ENCODE measurements at places on chromosomes 5 and 9.

GRCh38 chr5:34869256-34869655 lies 30.3 kb downstream of the TTC23L start:
- DNase-seq: no peak

- DNase-seq: no peak
These were observed 1044.2 kb upstream of the CDH9 start for GRCh38 chr5:28082610-28083009.

- no peak for DNase-seq
These were observed 28.4 kb downstream of the RFX3 start for GRCh38 chr9:3497401-3497800.

DNA sequence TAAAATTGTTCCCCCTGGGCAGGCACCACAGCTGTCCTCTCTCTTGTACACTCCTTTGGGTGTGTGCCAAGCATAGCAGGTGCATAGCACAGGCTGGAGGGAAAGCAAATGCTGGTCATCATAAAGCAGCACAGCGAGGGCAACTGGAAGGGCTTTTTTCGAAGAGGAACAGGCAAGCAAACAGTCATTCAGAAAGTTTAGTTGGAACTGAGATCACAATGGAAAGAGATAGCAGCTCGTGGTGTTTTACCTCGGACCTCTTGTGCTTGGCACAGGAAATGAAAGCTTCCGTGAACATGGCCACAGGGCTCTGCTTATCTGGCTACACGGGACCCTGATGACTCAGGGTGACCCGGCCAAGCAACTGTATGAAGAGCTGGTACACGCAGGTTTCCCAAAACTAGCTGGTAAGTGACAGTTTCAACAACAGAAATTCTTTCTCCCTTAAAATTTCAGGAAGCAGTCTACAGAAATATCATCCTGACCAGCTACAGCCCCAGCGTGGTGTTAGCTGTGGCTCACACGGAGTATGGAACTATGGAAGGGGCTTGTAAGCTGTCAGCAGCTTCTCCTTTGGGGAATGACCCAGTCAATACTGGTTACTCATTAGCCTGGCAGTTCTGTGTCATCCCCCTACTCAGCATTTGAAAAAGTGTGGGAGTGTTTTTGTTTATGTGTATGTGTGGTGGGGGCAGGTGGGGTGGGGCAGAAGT lies 48.1 kb downstream of the POC5 start:
- DNase-seq: no peak

DNA sequence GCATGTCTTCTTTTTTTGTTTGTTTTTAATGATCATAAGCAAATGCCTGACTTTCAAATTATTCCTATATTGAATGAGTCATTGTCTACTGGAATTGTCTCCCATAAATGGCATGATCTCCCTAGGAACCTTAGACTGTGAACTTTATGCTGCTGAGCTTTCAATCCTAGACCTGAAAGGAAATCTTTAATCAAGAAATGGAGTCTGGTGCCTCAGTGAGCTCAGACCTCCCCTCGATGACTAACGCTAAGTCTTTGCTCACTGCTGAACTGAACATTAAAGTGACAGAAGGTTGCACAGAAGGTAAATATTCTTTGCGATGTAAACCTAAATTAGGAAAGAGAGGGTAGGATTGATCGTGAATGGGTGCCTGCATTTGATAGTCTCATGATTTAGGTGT lies 745.2 kb upstream of the WWC1 start:
- DNase-seq: no peak

- no peak for DNase-seq
These were observed 428.4 kb upstream of the MPDZ start for GRCh38 chr9:13707612-13708576.

DNA sequence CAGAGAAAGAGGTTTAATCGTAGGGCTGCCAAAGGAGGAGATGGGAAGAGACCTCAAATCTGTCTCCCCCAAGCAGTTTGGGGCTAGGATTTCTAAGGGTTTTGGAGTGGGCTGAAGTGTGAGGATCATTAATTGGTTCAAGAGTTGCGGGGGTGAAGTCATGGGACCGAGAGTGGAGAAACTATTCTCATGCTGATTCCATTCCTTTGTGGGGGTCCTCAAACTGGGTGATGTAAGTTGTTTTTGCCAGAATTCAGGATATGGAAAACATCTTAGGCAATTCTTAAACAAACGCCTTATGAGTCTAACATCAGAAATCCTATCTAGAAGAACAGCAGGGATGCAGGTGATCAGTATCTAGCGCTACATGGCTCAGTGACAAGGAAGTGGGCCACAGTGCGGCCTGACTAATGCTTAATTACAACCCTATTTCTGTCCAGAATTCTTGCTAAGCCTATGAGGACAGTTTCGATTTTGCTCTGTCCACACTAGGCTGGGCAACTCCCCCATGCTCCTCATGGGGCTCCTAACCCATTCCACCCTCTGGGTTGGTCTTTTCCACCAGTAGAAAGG lies 27.7 kb upstream of the TRIO start:
- DNase-seq: no peak

DNA sequence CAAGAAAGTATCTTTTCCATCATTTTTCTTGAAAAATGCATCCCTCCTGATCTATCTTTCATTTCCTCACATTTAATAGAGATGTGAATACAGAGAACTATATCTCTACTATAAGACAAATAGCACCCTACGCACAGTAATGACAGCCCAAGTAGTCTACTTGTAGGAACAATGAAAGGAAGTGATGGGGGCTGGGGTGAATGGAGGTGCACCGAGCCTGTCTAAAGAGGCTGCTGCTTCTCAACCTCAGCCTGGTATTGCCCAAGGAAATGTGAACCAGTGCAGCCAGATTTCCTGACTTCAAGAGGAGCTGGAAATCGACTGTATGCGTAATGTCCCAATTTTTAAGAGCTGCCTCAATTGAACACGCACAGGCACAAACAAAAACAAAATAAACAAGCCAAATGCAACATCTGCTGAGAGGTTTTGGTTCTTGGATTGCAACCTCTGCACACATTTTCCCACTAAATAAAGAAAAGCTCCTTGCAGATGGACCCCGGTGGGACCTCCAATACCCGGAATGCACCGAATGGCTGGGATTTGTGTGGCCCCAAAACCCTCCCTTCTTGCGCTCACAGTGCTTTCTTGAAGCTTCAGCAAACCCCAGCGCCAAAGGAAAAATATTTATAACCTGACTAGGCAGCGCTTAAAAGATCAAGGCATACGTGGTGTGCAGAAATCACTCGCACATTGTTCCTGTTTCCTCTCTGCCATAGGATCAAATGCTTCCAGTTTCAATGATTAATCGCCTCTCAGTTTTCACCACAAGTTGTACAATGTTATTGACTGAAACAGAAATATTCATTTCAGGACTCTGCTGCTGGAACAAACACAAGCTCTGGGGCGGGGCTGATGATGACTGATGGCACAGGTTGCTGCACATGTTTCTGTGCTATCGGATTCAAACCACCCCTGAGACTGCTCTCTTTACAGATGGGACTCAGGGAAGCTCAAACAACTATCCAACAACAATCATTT lies 68.3 kb downstream of the KCNIP1 start:
- DNase-seq: no peak

DNA sequence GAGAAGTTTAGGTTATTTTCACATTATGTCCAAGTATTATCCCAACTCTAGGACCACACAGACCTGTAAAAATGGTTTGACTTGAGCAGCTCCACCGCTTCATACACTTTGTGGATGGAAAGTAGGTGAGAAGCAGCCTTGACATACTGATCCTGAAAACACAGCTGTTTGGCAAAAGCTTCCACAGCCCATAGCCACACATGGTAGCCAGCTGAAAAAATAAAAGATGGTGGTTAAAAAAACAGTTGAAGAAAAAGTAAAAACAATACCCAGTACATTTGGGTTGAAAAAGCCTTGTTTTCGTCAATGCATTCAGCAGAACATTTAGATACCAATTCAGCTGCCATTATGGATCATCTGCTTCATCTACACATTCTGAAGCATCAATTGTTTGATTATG lies 36.7 kb downstream of the GEMIN5 start:
- DNase-seq: no peak

DNA sequence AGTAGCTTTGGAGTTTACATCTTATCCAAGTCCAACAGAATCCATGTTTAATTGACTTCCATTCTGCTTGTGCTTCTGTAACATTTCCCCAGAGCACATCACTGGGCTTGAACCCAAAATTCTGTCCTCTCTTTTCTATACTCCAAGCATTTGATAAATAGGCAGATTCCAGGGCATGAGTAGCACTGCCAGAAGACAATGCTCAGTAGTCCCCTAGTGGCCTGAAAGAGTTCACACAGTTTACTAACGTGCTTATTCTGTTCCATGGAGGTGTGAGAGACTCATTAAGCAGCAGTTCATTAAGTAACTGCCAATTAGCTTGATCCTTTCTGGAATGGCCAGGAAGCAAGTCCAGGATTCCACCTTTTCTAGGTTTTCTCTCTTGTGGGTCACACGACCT lies 9.4 kb upstream of the GABRA6 start:
- no peak for DNase-seq

DNA sequence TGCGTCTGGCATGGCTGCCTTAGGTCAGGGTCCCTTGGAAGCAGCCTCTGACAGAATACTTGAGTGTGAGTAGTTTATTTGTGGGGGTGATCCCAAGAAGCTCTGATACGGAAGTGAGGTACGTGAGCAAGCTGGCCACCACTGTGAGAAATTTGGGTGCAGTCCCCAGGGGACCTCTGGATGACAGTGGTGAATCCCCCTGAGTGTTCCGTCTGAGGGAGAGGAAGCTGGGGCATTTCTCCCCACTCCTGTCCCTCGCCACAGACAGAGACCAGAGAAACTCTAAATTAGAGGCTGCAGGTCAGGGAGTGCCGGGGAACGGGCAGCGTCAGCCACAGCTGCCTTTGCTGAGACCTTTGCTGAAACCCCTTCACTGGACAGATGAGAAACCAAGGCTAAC lies 155.9 kb upstream of the COL5A1 start:
- DNase-seq: no peak

DNA sequence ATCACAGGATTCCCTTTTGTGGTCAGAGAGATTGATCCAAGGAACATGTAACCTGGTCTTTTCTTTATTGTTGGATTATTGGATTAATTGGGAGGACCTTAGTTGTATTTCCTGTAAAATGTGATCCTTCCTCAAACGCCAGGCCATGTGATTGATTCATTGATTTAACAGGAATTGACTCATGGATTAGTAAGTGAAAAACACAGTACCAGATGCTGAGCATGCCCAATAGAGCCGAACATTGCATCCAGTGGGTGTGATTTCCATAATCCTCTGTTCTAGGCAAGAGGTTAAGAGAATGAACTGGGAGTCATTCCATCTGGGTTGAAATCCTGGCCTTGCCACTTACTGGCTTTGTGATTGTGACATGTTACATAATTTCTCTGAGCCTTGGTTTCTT lies 522.3 kb downstream of the MAT2B start:
- no peak for DNase-seq

- DNase-seq: no peak
These were observed 33.9 kb downstream of the TRIP13 start for GRCh38 chr5:926417-927171.

DNA sequence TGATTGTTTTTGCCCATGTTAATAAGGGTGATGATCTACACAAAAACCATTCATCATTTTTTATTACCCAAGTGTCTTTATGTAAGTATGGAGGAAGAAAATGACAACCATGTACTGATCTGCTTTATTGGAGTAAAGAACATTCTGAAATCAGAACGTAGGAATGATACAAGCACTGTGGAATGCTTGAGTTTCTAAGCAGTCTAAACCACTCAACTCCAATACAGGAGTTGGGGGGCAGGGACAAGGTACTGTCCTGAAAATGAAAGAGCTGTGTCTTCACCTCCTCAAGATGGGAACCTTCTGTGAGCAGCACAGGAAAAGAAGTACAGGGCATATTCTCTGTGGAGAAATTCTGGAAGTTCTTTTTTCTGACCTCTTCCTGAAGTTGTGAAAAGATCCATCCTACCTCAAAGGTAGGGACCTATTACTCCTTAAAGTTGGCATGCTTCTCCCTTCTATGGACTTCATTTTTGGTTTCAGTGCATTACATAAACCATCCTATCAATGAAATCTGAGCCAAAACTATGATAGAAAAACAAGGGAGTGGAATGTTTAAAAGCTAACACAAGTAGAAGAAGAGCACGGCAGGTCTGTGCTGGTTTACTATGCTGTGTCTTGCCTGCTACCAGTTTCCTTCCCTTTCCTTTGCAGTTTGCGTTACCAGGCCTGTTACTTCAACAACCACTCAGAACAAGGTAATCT lies 202.6 kb downstream of the SEMA5A start:
- no peak for DNase-seq

DNA sequence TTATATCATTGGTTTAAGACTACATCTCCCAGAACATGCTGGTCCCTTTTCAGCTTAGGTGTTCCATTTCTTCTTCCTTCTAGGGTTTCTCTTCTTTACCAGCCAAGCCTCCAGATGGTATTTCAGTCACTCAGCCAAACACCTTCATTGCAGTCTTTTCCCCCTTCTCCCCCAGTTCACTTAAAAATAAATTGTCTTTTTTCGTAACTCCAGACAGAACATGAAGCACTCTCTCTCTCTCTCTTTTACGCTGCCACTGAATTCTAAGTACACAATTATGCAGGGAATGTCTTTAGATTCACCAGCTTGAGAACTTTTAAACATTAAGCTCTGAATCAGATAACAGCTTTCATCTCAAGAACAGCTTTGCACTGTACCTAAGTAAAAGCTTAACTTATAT lies 419.7 kb upstream of the BRINP1 start:
- DNase-seq: no peak

GRCh38 chr5:80031109-80031508 lies 4.0 kb upstream of the THBS4 start:
- no peak for DNase-seq

- DNase-seq: no peak
These were observed 303.9 kb downstream of the DMRT2 start for GRCh38 chr9:1354086-1354485.

DNA sequence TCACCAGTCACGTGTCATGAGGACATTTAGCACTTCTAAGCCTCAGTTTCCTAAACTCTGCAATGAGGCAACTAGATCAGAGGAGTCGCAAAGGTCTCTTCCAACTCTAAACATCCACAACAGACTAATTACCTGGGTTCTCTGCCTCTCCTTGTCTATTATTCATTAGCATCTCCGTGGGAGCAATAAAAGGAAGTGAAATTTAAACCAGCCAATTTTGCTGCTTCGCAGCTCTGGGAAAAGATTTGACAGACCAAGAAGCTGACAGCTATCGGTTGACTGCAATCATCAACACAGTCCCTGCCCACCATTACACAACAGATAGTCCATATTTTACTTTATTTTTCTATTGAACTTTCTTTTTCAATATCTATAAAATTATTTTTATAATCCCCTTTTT lies 308.9 kb downstream of the NR2F1-AS1 start:
- no peak for DNase-seq

DNA sequence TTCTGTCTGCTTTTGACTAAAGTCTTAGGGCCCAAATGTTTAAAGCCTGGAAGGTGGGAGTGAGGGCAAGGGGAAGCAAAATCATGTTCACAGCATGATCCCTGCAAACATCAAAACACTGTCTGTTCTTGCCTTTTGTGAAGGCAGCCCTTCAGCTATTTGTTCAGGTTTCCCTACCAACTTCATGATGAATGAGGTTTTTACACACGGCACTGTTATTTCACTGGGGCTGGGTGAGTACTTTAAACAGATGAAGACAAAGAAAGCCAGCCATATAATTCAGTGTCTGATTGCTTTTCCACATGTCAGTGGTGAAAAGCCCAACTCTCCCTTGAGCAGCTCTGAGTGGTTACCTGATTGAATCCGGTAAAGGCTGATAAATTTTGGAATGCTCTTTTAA lies 224.7 kb upstream of the GRAMD2B start:
- DNase-seq: no peak

All from effector memory CD4-positive, alpha-beta T cell (primary cell).